Body of pancreas (tissue), 4 donors: ENCODE measurements at places on chromosomes 11 and 22. TPM values are rescaled to one million over a fixed set of nuclear protein-coding genes. Genes with fewer than 3 reads are reported as not detected.

The TEX54 gene
- total RNA-seq: not detected

The FGF19 gene
- not detected for total RNA-seq

The SORL1 gene
- 25.1 TPM for total RNA-seq

DNA sequence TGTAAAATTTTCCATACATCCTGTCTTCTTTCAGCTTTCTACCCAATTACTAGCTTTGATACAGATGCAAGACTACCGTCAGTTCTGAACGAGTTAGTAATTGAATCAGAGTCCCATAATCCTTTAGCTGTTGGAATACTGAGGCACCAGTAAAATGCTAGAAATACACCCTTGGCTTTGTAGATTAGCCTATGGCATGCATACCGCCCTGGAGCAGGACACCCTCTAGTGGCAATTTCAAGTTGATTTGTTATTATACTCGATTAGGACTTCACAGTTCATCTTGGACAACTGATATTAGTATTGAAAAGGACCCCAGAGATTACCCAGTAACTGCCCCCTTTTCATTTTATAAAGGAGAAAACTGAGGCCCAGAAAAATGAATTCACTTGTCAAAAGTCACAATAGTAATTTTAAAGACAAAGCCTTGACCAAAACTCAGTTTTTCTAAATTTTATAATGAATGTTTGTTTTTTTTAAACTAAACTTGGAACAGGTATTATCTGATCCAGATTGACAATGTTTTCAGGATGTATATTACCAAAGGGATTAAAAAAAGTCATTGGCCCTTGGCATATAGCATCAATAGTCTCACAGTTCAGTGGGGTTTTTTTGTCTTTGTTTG, 72.6 kb downstream of the HIPK3 start:
- no peaks in the 10 kb centered on the region for H3K36me3 ChIP-seq
- H3K4me3 ChIP-seq: no peak overlapping the region
- peak; percentile 63 for DNase-seq
- peaks cover 16% of the 10 kb centered on the region for H3K4me1 ChIP-seq

DNA sequence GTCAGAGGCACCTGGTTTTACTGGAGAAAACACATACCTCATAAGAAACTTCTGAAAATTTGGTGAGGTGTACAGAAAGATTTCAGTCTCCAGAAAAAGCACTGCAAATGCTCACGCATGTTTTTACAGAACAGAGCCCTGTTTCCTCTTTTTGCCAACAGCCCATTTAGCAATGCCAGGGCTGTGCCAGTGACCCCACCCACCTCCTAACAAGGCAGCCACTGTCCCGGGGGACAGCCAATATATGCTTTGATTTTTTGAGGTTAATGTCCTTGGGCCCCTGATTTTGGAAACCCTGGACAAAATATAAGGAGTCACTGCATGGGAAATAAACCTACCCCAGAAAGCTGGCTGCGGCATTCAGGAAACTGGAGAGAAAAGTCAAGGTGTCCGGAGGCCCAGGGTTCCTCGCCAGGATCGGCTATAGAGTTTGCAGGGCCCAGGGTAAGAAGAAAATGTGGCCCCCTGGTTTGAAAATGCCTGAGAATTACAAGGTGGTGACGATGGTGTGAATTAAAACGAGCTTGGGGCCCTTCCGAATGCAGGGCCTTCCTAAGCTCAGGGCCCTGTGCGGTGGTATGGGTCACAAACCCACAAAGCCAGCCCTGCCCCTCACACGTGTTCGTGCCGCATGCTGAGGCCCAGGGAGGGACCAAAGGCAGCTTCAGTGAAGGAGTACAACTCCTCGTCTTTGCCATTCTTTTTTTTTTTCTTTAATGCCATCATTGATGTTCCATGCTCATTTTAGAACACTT, 71.1 kb upstream of the WNT7B start:
- H3K27me3 ChIP-seq: no peaks in the 10 kb centered on the region
- H3K4me1 ChIP-seq: peaks cover 90% of the 10 kb centered on the region
- DNase-seq: peak; percentile 52
- H3K4me3 ChIP-seq: no peak overlapping the region
- peak overlapping the region; percentile 100 for H3K27ac ChIP-seq

GRCh38 chr22:48313175-48313830, 1514.4 kb downstream of the BRD1 start:
- no peaks in the 10 kb centered on the region for H3K36me3 ChIP-seq
- no peak for DNase-seq
- H3K27me3 ChIP-seq: no peaks in the 10 kb centered on the region
- no peak overlapping the region for H3K4me3 ChIP-seq
- no peaks in the 10 kb centered on the region for H3K4me1 ChIP-seq
- H3K27ac ChIP-seq: no peak overlapping the region

- H3K4me1 ChIP-seq: peaks cover 9% of the 10 kb centered on the region
- H3K27me3 ChIP-seq: no peaks in the 10 kb centered on the region
- DNase-seq: no peak
- no peak overlapping the region for H3K27ac ChIP-seq
- no peaks in the 10 kb centered on the region for H3K36me3 ChIP-seq
Observed at GRCh38 chr11:62976109-62976508, 8.7 kb downstream of the SLC22A6 start.

DNA sequence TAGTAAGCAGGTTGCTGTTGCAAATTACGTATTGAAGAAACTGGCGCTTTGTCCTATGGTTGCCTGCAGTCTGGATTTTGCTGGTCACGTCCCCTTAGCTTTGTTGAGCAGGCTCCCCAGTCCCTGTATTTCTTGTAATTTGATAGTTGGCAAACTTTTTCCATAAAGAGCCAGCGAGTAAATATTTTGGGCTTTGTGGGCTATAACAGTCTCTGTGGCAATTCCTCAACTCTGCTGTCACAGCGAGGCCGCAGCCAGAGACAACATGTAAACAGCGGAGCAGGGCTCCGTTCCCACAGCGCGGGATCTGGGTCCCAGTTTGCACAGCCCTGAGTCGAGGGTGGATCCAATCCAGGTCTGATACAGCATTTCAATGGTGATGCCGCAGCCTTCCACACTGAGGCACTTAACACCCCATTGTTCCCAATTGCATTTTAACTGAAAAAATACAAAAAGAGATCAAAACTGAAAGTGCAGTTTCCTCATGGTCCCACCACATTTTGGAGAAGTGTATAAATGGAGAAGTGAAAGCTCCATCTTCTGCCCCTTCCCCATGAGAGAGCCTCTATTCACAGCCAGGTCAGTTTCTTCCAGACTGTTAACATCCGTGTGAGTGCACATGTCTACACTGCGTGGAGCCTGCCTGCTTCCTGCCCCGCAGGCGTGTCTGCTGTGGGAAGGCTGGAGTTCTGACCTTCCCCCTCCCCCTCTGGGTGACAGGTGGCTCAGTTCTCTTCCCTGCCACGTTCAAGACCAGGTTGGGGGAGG, 89.1 kb downstream of the RPS6KA4 start:
- H3K4me3 ChIP-seq: no peak overlapping the region
- peaks cover 27% of the 10 kb centered on the region for H3K4me1 ChIP-seq
- peak; percentile 71 for DNase-seq
- no peaks in the 10 kb centered on the region for H3K36me3 ChIP-seq
- peak overlapping the region; percentile 77 for H3K27ac ChIP-seq

DNA sequence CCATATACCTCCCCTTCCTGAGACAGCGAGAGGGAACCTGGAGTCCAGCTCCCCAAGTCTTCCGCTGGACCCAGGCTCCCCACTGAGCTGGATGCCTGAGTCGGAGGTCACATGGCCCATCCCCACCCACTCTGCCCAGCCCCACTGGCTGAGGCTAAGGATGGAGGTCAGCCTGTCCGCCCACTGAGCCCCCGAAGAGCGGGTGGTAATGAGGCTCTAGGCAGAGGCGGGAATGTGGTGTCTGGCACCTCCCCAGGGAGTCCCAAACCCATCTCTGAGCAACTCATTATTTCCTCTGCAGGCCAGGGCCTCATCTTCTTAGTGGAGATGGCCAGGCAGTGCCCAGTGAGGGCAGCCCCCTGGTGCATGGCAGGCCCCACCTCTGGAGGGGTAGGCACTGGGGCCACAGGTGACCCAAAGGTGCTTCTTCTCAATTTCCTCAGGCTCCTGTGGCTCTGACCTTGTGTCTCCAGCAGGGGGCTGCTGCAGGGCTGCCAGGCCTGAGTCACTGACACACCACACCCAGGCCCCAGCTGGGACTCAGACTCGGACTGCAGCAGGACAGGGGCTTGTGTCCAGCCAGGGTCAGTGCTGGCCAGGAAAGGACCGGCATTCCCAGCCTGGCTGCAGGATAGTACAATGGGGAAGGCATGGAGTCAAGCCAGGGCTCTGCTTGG, 10.2 kb upstream of the PDE2A start:
- H3K4me3 ChIP-seq: no peak overlapping the region
- peak; percentile 49 for DNase-seq
- no peaks in the 10 kb centered on the region for H3K36me3 ChIP-seq
- no peak overlapping the region for H3K27ac ChIP-seq
- H3K27me3 ChIP-seq: peaks cover 4% of the 10 kb centered on the region

GRCh38 chr22:18057568-18058209, 20.1 kb upstream of the PEX26 start:
- H3K27ac ChIP-seq: peak overlapping the region; percentile 16
- H3K4me1 ChIP-seq: peaks cover 61% of the 10 kb centered on the region
- H3K27me3 ChIP-seq: no peaks in the 10 kb centered on the region
- peak; percentile 93 for DNase-seq

GRCh38 chr22:21730535-21731308, 4.9 kb downstream of the YPEL1 start:
- peaks cover 8% of the 10 kb centered on the region for H3K4me1 ChIP-seq
- no peak overlapping the region for H3K4me3 ChIP-seq
- no peaks in the 10 kb centered on the region for H3K36me3 ChIP-seq
- no peaks in the 10 kb centered on the region for H3K27me3 ChIP-seq

GRCh38 chr11:111723595-111723994, 42.6 kb downstream of the PPP2R1B start:
- peaks cover 30% of the 10 kb centered on the region for H3K4me1 ChIP-seq
- no peaks in the 10 kb centered on the region for H3K27me3 ChIP-seq
- no peak overlapping the region for H3K4me3 ChIP-seq
- H3K27ac ChIP-seq: no peak overlapping the region

DNA sequence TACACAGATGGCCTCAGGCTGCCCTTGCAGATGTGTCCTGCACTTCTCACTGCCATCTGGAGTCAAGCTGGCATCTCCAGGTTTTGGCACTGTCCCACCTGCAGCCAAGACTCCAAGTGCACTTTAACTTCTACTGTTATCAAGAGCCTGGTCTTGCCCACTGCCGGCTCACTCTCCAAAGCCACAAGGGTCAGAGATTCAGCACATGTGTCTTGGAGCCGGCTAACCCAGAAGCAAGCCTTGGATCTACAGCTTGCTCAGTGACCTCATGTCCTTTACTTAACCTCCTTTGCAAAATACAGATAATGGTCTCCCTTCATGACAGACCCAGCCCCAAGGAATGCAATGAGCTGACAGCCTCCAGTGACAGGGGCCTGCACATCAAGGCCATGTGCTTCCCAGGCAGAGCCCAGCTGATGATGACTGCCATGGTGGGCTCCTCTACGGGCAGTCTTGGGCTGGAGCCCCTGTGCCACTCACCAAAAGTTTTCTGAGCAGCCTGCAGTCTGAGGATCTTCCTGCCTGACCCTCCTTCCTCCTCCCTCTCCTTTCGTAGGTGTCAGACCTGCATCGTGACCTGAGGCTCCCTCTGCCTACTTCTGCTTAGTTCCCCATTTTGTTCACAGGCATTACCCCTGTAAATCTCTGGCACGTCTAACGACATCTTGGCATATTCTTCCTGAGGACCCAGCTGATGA, 9.0 kb downstream of the TP53AIP1 start:
- no peak for DNase-seq
- H3K4me3 ChIP-seq: no peak overlapping the region
- H3K27me3 ChIP-seq: no peaks in the 10 kb centered on the region
- no peaks in the 10 kb centered on the region for H3K4me1 ChIP-seq

DNA sequence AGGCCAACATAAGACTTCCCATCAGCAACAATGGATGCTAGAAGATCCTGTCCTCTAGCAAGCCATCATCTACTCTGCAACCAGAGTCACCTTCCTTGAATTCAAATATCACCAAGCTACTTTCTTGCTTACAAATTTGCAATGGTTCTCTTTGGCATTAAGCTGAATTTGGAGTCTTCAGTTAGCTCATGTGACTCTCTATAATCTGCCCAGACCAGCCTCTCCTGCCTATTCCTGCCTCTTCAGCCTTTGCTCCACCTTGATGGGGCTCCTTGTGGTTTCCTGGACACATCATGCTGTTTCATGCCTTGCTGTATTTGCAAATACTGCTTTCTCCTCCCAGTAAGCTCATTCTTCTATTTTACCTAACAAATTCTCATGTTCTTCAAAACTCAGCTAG, 82.3 kb downstream of the RASSF10 start:
- no peak for DNase-seq
- no peak overlapping the region for H3K27ac ChIP-seq
- no peaks in the 10 kb centered on the region for H3K27me3 ChIP-seq
- H3K36me3 ChIP-seq: no peaks in the 10 kb centered on the region
- H3K4me1 ChIP-seq: no peaks in the 10 kb centered on the region

DNA sequence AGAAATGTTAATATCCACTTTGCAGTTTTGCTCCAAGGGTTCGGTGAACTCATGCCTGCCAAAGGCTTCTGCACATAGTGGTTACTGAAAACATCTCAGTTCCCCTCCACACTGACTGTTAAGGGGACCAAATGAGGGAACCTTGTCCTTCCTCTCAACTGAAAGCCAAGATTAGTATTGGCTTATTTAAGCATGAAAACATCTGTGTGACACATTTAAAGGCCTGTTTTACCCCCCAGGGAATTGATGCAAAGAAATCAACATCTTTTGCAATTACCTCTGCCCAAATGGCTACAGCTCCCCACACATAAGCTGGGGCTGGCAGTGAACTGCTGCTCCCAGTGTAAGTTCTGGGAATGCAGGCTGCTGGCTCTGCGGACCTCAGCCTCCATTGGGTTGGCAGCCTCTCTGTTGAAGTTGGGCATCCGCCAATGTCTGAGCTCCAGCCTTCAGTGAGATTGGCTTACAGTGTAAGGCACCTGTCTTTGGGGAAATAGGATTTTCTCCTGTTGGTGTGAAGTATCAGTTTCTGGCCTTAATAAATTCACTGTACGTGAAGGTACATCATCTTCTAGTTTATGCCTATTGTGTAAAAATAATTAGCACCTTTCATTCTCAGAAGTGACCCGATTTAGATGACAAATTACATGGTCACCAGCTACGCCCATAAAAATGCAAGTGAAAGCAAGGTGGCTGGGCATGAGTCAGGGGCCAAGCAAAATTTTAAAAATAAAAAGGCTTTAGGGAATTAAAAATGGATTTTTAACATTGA, 213.4 kb upstream of the SYN3 start:
- DNase-seq: peak; percentile 87
- peaks cover 22% of the 10 kb centered on the region for H3K4me1 ChIP-seq
- H3K27ac ChIP-seq: no peak overlapping the region
- no peaks in the 10 kb centered on the region for H3K36me3 ChIP-seq
- no peak overlapping the region for H3K4me3 ChIP-seq

- no peak overlapping the region for H3K4me3 ChIP-seq
- H3K4me1 ChIP-seq: peaks cover 28% of the 10 kb centered on the region
- DNase-seq: no peak
- H3K27ac ChIP-seq: no peak overlapping the region
Observed at GRCh38 chr11:13964771-13965074, 2.2 kb downstream of the SPON1 start.

GRCh38 chr22:25167834-25168601, 31.6 kb upstream of the CRYBB3 start:
- no peak overlapping the region for H3K27ac ChIP-seq
- no peaks in the 10 kb centered on the region for H3K36me3 ChIP-seq
- H3K4me1 ChIP-seq: no peaks in the 10 kb centered on the region
- no peak for DNase-seq

GRCh38 chr11:105823495-105824033, 198.5 kb downstream of the MSANTD4 start:
- no peaks in the 10 kb centered on the region for H3K4me1 ChIP-seq
- no peak overlapping the region for H3K27ac ChIP-seq
- no peak overlapping the region for H3K4me3 ChIP-seq
- H3K27me3 ChIP-seq: no peaks in the 10 kb centered on the region
- no peaks in the 10 kb centered on the region for H3K36me3 ChIP-seq
